ENCODE measurements at places on chromosomes 4 and X. TPM values are rescaled to one million over a fixed set of nuclear protein-coding genes. Genes with fewer than 3 reads are reported as not detected.

DNA sequence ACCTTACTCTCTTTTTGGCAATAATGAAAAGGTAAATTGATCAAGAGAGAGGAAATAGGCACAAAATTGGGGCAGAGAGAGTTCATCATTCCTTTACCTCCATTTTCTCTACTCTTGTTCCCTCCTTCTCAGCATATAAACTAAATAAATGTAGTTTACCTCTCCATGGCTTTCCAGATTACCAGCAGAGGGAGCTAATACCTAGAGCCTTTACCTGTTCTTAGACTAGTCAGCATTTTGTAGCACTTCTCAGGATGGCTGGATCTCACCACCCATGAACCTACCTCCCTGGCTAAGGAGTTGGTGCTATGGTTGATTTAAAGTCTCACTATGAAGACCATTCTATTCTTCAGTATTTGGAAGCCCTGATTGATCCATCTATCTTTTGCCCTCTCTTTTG lies 15.7 kb downstream of the OFD1 start:
- DNase-seq: no peak

GRCh38 chr4:7037425-7037824 lies 5.7 kb upstream of the TADA2B start:
- DNase-seq: no peak

- DNase-seq: no peak
Observed at GRCh38 chr4:5782829-5783476, 72.0 kb downstream of the EVC start.

DNA sequence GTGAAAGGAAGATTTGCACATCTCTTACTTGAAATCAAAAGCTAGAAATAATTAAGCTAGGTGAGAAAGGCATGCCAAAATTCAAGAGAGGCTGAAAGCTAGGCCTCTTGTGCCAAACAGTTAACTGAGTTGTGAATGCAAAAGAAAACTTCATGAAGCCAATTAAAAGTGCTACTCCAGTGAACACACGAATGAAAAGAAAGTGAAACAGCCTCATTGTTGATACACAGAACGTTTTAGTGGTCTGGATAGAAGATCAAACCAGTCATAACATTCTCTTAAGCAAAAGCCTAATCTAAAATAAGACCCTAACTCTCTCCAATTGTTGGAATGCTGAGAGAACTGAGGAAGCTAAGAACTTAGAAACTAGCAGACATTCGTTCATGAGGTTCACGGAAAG lies 122.3 kb downstream of the UNC5C start:
- no peak for DNase-seq

DNA sequence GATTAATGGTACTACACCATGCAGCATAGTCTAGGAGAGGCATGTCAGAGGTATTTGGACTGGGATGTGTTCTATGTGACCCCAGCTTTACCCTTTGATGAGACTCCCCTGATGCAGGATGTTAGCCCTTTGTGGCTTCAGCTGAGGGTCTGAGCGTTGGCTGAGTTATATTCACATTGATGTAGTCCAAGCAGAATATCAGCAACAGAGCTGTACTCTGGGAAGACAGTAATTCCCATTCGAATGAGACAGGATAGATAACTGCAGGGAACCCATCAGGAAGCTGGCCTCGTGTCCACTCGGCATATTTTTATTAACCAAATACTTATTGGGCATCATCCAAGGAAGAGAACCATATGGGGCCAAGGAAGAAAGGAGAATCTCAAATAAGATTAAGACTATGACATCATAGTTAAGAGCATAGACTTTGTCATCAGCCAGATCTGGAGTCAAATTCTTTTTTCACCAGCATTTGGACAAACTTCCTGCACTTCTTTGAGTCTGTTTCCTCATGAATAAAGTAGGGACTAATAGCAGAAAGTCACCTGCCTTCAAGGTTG lies 198.1 kb downstream of the SOWAHB start:
- no peak for DNase-seq

DNA sequence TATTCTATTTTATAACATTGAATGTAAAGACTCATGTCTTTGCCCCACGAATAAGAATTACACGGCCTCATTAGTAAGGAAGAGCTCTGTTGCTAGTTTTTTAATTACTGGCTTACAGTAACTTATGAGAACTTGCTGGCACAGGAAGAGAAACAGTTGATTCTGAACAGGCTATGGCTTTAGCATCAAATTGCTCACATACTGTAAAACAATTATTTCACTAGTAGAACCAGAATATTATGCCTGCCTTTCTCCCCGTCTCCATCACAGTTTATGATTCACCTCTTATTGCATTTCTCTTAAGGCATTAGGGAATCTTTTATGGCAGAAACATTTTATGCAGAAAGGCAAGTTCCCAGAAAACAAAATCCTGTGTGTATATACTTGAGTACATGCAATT lies 126.1 kb downstream of the SPRY1 start:
- no peak for DNase-seq

- no peak for DNase-seq
Observed at GRCh38 chr4:123587983-123588494, 191.4 kb downstream of the SPRY1 start.

The ZNF732 gene
- total RNA-seq: 1.5 TPM

- DNase-seq: no peak
Observed at GRCh38 chr4:41670530-41670929, 78.0 kb downstream of the PHOX2B start.

DNA sequence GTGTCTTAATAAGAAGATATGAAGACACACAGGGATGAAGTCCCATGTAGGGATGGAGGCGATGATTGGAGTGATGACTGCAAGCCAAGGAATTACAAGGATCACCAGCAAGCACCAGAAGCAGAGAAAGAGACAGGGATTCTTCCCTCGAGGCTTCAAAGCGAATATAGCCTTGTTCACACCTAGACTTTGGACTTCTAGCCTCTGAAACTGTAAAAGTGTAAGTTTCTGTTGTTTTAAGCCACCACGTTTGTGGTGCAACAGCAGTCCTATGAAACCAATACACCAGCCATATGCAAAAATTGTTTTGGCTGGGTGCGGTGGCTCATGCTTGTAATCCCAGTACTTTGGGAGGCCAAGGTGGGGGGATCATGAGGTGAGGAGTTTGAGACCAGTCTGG lies 9.8 kb upstream of the PDS5A start:
- no peak for DNase-seq

The SRPX2 gene
- total RNA-seq: 38.4 TPM

DNA sequence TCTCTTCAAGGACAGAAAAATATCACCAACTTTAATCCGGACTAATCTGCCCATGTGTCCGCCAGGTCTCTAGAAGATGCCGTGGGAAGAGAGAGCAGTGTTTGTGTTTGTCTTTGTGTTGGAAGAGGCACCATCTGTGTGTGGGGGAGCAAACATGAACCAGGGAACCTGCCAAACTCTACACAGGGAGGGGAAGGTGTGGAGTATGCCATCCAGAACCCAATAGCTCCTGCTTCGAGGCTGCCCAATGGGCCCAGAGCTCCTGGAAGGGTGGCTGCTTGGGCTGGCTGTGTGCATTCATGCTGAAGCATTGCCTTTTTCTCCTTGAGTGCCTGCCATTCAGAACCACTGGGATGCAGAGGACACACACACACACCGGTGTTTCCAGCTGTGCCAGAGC lies 536.2 kb downstream of the MID1IP1 start:
- no peak for DNase-seq

The SPON2 gene
- 28.1 TPM for total RNA-seq

The GPM6B gene
- total RNA-seq: 5.3 TPM

DNA sequence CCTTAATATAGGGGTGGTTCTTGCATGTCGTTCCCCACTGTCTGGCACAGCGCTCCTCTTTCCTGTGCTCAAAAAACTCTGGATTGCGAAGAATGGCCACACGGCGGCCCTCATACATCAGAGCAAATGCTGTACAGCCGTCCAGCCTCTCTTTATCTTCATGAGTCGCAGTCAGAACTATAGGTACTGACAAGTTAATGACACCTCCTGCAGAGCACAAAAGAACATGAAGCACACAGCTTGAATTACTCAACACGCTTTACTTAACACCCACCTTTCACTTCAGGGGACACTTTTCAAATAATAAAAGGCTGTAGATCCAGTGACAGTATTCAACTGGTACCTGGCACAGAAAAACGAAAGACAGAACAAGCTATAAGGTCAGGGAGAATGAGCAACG lies 65.3 kb downstream of the PAPSS1 start:
- DNase-seq: no peak

The ARR3 gene
- total RNA-seq: not detected

GRCh38 chrX:155056877-155057792 lies 13.8 kb downstream of the CMC4 start:
- no peak for DNase-seq

GRCh38 chr4:152937336-152938236 lies 1.5 kb downstream of the FHDC1 start:
- no peak for DNase-seq

Data from esophagus squamous epithelium (tissue), 5 donors.